ENCODE measurements at places on chromosomes 1 and 21.

DNA sequence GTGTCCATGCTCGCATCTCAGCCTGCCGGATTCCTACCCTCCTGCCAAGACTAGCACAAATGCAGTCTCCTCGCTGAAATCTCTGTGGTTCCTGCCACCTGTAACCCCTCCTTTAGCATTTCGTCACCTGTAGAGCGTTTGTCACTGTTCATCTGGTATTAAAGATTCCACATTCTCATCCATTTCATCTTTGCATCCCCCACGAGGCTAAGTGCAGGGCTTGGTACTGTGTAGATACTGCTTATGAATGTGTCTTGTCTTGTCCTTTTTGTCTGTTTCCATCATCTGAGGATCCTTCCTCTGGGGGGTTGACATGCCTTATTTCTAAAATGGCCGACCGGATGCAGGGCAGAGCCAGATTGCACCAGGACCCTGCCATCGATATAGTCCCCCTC lies 53.7 kb upstream of the DNAJC6 start:
- no peak for DNase-seq

GRCh38 chr1:73500154-73500553 lies 697.8 kb downstream of the LRRIQ3 start:
- DNase-seq: peak; percentile 39

DNA sequence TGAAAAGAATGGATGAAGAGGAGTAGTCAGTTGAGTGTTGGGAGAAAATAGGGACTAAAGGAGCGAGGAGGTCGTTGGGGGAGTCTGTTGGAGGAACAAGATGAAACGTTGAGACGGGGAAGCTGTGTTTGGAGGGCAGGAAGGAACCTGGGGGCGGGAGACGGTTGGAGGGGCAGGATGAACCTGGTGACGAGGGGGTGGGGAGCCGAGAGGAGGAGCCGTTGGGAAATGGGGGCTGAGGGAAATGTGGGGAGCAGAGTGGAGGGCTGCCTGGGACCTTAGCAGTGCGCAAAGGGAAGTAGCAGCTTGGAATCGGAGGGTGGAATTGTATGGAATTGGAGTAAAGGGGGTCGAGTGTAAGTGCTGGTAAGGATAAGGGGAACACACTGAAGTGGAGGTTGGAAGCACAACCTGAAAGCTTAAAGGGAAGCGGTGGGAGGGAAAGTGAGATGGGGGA lies 630 bp downstream of the MTF2 start:
- peak; percentile 48 for DNase-seq

DNA sequence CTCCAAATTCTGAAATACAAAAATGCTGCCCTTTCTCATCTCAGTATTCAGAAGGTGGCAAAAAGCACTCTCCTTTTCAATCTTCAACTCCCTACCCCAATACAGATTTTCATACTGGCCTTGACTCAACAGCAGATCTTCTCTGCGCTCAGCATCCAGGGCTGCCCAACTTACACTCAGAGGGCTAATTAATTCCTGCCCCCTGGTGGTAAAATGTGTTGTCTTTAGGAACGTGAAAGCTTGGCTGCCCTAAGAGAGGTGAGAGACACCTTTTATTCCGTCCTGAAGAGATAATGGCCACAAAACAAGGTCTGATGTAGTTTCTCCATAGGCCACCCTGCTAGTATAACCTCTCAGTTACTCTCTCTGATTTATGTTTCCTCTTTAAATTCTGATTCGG lies 25.0 kb downstream of the KRTAP24-1 start:
- DNase-seq: peak; percentile 47

GRCh38 chr1:82371844-82372498 lies 571.2 kb downstream of the ADGRL2 start:
- DNase-seq: no peak

- DNase-seq: no peak
Measured at GRCh38 chr21:14290576-14290975, 74.6 kb downstream of the RBM11 start.

GRCh38 chr1:108609483-108610049 lies 49.7 kb downstream of the EEIG2 start:
- DNase-seq: no peak

- DNase-seq: no peak
Measured at GRCh38 chr1:41835485-41835884, 83.2 kb downstream of the HIVEP3 start.

- peak; percentile 9 for DNase-seq
Measured at GRCh38 chr21:32886339-32886738, 114.8 kb upstream of the PAXBP1 start.

GRCh38 chr21:31786164-31786920 lies 54.4 kb upstream of the SCAF4 start:
- DNase-seq: no peak

DNA sequence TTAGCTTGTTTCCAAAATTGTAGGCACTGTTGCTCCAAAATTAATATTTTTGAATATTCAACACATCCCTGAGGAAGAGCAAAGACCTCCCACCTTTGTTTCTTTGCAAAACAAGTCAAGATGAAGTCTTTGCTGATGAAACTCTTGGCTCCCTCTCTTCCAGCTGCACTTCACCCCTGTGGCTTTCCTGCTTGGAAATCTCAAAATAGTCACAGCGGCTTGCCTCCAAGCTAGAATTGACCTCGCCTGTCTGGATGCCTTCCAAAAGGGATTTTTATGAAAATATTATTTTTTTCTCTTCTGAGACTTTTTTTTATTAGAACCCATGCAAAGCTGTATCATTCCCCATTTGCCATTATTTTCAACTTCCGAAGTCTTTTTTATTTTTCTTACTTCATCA lies 71.1 kb upstream of the MROH9 start:
- no peak for DNase-seq

- DNase-seq: no peak
Measured at GRCh38 chr1:84489766-84490165, 10.7 kb downstream of the RPF1 start.

- no peak for DNase-seq
Measured at GRCh38 chr1:245762396-245762910, 607.7 kb downstream of the KIF26B start.

DNA sequence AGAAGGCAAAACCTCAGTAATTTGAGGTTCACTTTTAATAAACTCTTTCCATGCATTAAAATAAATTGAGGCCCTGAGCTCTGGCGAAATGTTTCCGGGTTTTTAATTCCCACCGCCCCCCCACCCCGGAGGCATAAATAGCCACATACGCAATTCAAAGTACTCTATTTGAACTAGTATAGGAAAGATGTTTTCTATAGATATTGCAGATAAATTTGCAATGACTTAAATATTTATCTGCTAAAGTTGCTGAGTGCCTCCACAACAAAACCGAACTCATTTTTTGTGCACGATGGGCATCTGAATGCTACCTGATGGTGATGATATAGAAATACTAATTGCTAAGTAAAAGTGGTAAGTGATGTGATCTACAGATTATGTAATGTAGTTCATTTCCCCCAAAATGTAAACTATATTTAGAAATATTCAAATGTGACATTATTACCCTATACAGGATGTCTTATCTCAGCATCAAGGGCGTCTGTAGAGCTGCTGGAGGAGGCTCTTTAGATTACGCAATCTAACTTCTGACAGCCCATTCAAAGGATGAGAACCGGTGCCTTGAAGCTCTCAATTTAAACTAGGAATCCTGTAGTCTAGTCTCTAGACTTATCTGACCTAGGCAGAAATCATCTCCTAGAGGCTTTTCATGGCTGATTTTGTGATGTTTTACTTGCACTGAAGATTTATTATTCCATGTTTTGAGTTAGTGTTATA lies 8.5 kb downstream of the IRF2BP2 start:
- DNase-seq: peak; percentile 22

- no peak for DNase-seq
Measured at GRCh38 chr1:226363801-226364513, 43.9 kb downstream of the PARP1 start.

- DNase-seq: no peak
Measured at GRCh38 chr1:220750131-220750515, 2.0 kb downstream of the MTARC2 start.

GRCh38 chr1:164604541-164604940 lies 45.6 kb downstream of the PBX1 start:
- no peak for DNase-seq

DNA sequence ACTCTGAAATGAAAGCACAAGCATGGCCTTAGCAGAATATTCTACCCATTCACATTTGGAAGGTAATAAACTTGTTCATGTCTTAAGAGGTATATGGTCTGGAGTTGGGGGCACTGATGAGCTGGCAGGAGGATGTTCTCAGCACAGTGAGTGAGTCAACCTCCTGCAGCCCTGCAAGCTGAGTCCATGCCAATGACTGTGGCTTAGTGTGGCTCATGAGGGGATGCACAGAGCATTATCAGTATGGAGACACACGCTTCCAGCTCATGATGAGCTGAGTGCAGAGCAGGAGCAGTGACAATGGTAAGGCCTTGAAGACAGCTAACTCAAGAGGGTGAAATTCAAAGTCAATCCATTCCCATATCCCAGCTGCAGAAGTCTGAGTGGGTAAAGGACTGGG lies 102.3 kb downstream of the TNFSF18 start:
- DNase-seq: no peak

DNA sequence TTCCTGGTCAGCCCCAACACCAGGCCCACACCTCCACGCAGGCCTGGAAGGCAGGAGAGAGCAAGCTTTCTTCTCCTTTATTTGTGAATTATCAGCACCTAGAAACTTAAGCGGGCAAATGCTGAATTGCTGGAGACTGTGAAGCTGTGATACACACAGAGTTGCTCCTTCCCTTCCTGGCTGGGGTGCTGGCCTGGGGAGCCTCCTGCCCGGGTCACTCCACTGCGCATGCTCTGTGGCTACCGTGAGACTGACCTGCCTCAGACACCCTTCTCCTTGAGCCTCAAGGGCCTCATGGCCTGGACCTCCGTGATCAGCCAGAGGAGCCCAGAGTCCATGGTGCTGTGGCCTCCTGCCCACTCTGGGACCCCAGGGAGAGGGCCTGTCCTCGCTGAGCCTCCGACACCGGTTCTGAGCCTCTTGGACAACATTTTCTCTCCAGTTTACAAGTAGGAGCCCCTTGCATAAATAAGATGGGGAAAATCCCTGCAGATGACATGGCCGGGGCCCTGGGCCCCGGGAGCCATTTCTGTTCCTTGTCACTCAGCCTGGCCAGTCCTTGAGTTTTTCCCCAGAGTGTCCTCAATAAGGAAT lies 18.0 kb downstream of the AGPAT3 start:
- no peak for DNase-seq

DNA sequence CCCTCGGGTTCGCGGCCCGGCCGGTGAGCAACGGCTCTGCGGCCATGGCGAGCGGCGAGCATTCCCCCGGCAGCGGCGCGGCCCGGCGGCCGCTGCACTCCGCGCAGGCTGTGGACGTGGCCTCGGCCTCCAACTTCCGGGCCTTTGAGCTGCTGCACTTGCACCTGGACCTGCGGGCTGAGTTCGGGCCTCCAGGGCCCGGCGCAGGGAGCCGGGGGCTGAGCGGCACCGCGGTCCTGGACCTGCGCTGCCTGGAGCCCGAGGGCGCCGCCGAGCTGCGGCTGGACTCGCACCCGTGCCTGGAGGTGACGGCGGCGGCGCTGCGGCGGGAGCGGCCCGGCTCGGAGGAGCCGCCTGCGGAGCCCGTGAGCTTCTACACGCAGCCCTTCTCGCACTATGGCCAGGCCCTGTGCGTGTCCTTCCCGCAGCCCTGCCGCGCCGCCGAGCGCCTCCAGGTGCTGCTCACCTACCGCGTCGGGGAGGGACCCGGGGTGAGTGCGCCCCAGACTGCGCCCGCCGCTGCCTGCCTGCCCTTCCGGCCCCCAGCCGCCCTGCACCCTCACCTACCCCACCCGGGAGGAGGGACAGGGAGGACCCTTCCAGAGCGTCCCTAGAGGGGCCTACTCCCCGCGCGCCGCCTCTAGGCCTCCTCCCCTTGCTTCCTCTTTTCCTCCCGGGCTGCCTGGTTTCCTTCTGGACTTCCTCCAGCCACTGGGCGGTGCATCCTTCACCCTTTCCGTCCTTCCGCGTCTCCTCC lies at the start of gene RNPEP:
TSS of gene RNPEP (plus strand) at position 26 of the 757 bp plus-strand sequence. CDS start at position 45, 19 bp downstream.
- DNase-seq: peak; percentile 48

DNA sequence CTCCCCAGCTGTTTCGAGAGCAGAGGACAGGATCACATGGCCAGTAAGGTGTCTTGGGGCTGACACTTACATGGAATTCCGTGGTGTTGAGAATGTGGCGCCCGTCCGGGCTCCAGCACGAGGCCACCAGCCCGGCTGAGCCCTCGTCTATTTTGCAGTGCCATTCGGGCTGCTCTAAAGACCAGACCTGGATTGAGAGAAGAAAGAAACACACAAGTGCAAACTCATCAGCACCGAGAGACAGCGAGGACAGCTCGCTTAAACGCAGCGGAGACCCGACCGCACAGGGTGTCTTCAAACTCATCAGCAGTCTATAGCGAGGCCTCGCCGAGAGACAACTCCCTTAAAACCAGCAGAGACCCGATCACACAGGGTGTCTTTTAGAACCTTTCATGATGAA lies 3.3 kb downstream of the WRAP73 start:
- no peak for DNase-seq

GRCh38 chr1:29331729-29332128 lies 95.4 kb downstream of the PTPRU start:
- no peak for DNase-seq

DNA sequence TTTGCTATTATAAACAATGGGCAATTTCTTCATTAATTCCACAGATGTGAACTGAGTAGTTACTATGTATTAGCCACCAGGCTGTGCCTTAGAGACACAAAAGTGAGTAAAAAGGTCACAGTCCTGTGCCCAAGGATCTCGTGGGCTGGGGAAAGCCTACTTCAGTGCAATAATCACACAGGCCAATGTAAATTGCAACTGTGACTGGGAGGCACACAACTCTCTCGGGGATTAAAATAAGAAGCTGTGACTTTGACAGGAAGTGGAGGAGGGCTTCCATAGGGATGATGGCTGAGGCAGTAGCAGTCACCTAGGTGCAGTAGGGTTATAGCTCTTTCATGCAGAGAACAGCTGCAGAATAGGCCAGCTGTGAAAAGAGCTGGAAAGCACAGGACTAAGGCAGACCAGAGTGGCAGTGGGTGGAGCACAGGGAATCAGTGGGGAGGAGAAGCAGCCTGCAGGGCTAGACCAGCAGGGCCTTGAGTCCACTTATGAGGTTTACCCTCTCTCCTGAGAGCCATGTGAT lies 121.9 kb downstream of the MAB21L3 start:
- DNase-seq: peak; percentile 80

DNA sequence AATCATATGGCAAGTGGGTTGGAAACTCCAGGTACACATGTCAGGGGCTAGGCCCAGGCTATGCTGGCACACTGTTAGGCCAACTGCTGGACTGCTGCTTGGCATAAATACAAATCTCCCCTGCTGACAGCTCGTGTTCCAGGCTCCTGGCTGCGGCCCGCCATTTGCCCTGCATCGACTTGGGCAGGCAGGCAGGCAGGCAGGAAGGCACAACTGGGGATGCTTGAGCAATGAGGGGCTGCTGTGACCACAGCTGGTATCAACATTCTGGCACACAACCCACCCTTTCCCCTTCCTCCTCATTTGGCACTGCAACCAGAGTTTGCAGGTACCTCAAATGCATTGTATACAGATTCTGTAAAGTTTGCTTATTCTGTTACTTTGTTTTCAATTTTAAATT lies 53.2 kb downstream of the SAMSN1 start:
- DNase-seq: no peak

- DNase-seq: no peak
Measured at GRCh38 chr21:42782723-42783242, 96.6 kb downstream of the WDR4 start.

DNA sequence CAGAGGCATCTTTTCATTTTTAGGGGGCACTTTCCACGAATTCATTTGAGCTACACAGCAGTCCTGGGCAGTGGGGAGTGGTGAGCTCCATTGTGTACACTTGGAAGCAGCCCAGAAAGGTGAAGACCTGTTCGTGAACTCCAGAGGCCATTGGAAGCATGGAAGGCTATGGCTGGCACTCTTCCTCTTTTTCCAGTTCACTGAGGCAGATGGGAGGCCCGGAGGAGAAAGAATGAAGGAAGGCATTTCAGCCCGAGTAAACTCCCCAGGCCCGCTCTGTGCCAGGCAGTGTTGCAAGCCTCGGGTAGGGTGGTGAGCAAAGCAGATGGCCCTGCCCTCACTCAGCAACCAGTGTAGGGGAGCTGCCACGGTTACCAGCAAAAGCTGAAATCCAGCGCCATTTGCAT lies 673 bp upstream of the DHCR24 start:
- DNase-seq: no peak
